ENCODE measurements at places on chromosomes 13 and 19. TPM values are rescaled to one million over a fixed set of nuclear protein-coding genes. Genes with fewer than 3 reads are reported as not detected.

GRCh38 chr13:41443969-41444368 is 13.4 kb upstream of the RGCC start:
- no peak for DNase-seq

GRCh38 chr19:54383330-54383729 is 18.6 kb upstream of the LAIR1 start:
- DNase-seq, result no peak

SCN1B gene
- 1.6 TPM for total RNA-seq

GRCh38 chr13:112850273-112850672 is 118.7 kb upstream of the MCF2L start:
- DNase-seq, result no peak

DNA sequence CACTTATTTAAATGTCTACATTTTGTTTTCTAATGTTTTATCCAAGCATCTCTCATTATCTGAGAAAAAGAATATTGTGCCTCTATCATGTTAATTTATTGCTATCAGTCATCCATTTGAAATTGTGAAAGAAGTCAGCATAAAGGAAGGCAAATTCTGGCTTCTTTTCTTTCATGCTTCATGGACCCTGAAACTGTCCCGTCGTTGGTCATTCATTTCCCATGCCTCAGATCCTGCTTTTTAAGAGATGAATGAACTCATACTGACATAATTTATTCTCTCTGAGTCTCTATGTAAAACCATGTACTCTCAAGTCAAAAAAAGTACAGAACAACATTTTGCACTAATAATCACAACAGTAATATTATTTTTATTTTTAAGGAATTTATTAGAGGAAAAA is 2512.0 kb downstream of the PCDH9 start:
- DNase-seq, result no peak

LYL1 gene
- total RNA-seq, result 5.0 TPM

CYP2F1 gene
- not detected for total RNA-seq

GRCh38 chr13:24192057-24192810 is 31.7 kb downstream of the SPATA13 start:
- DNase-seq, result no peak
